ENCODE measurements at places on chromosomes 6 and 20.

DNA sequence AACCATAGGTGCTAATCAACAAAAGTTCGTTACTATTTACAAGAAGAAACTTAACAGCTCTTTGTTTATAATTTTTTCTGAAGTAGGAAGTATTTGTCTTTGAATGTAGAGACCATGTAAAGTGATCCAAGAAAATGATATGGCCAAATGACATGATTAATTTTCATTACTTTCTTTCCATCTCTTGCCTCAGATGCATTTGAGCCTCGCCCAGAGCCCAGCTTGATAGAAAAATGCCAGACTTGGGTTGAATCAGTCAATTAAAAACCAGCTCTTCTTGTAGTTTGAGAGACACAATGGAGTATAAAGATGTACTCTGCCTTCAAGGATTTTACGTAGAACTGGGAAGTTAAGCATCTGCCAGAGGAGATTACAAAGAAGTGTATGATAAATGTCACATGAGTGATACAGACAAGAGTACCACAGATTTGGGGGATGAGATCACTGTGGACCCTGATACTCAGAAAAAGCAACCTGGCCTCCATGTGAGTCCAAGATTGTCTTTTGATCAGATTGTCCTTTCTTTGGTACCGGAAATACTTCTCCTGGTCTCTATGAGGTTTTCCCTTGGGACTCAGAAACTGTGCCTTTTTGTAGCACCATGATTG lies 92.5 kb upstream of the SUPT3H start:
- no peak for DNase-seq

- peak; percentile 40 for DNase-seq
These were observed 593 bp downstream of the MMP24 start for GRCh38 chr20:35226884-35227681.

DNA sequence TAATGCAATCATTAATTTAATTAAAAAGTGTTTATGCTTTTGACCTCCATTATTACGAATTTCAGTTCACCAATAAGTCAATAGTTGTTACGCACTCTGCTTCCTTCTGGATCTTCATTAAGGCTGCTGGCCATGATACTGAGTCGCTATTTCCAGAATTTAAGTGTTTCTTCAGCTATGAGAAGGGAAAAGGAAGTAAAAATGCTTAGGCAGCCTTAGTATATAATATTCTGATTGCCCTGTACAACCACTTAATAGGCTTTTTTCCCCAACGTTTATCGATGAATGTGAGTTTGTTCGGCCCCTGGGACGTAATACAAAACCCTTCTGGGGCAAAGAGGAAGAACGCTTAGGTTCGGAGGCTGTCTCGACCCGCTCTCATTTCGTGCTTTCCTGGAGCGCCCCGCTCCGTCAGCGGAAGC lies 644 bp downstream of the OARD1 start:
- no peak for DNase-seq

DNA sequence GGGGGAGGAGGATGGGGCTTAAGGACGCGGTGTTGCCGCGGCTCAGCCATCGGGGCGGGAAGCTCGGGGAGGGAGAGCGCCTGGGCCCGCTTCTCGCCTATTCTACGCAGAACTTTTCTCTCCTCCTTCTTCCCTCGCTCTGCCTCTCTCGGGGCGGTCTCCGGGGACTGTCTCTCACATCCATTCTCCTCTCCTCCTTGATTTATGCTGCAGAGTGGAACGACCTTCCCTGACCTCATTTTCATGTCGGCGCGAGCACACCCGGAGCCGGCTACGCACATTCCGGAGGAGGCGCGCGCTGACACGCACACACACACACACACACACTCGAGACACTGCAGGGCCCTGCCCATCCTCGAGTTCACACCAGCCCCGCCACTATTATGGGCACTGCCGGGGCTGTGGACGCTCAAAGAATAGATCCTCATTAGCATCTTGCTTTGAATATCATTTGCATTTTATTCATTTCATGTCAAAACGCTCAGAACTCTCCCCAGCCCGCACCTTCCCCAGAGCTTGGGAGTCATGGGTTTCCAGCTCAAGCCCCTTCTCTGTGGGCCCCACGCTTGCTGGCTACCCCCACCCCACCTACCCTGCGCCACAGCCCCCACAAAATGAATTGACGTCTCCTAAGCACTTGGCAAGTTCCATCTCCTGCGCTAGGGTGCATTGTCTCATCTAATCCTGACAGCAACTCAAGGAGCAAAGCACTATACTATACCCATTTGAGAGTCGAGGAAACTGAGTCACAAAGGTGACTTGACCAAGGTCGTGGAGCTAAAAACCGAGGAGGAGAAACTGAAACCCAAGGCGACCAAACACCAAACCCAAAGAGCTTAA lies 36.8 kb downstream of the NCR2 start:
- no peak for DNase-seq

GRCh38 chr6:165439928-165440554 lies 130.6 kb upstream of the C6orf118 start:
- DNase-seq, result no peak

- no peak for DNase-seq
These were observed 128.5 kb downstream of the FLRT3 start for GRCh38 chr20:14208956-14209355.

GRCh38 chr6:130394246-130394645 lies 28.4 kb downstream of the TMEM200A start:
- no peak for DNase-seq
